ENCODE measurements at places on chromosomes 2 and 18.

- no peak for DNase-seq
These were observed 15.7 kb upstream of the ACVR2A start for GRCh38 chr2:147829106-147829505.

- no peak for DNase-seq
These were observed 399.8 kb upstream of the SLC8A1 start for GRCh38 chr2:40851661-40852060.

DNA sequence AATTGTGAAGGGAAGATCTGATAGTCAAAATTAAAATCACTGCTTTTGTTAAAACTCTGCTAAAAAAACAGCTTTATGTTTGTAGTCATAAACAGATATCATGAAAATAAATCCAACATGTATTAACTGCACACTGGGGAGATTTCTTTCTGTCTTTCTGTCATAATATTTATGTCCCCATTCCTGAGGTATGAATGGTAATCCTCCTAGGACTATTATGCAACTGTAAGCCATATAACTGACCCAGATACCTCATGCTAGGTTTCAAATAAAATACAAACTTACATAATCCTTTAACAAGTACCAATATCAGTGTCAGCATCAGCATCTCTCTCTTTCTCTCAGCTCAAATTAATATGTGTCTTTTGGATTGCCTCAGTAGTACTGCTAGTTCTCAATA lies 18.2 kb downstream of the IFIH1 start:
- DNase-seq: no peak

DNA sequence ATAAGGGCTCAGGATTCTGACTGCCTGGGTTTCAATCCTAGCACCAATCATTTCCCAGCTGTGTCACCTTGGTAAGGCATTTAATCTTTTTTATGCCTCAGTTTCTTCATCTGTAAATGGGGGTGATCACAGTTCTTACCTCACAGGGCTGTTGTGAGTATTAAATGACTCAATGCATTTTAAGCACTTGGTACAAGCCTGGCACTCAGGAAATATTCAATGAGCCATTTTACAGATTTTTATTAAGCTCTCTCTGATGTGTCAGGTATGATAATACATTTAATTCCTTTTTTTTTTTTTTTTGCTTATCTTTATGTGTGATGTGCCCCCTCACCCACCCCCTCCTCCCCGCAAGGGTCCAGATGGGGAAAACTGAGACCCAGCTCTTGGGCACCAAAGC lies 12.0 kb downstream of the SPEG start:
- no peak for DNase-seq

GRCh38 chr2:205731583-205731981 lies 49.3 kb downstream of the NRP2 start:
- no peak for DNase-seq

DNA sequence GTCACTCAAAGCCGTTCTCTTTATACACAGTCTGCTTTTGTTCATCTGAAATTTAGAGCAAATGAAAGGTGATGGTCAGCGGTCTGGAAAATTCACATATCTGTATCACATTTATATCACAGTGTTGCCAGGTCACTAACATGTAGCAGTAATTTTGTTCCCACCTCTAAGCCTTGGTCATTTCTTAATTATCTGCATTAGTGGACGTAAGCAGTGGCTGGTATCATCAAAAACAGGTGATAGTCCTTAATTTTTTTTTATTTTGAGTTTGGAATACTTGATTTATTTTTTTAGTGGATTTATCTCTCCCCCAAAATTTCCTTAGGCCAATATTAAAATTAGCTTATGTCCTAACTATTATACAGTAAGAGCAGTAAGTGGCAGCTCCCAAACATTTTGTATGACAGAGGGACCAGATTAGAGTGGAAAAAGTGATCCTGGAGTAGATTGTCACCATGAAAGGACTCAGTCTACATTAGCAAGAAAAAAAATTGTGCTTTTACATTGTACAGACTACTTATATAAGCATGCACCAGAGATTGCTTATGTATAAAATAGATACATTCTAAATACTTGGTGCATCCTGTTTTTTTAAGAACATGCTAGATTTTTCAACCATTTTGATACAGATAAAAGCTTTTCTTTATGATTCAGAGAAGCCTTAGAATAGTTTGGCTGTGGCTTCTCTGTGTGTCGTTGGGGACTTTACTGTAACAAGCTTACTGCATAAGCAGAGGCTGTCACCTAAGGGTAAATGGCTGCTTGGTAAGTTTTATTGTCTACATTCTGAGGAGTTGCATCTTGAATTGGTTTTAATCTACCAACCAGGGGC lies 65.0 kb downstream of the MAPRE2 start:
- no peak for DNase-seq

- no peak for DNase-seq
These were observed 164.0 kb upstream of the ZEB2 start for GRCh38 chr2:144683966-144684365.

- no peak for DNase-seq
These were observed 50.9 kb downstream of the MARCO start for GRCh38 chr2:118992740-118993391.

DNA sequence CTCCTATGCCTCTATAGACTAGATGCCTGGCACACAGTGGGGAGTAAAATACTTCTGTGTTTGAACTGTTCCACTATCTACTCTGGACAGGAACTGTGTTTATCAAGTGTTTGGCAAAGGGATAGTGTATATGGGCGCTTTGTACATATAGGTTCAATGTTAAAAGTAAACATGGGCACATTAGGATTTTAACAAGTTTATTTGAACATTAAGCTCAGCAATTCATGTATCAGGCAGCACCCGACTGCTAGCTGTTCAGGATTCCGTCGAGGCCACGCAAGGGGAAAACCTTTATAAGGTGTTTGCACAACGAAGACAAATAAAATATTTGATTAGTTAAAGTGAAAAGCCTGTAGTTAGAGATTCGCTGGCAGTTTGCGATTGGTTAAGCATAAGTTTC lies 43.4 kb upstream of the ROCK2 start:
- DNase-seq: no peak

- no peak for DNase-seq
These were observed 29.6 kb downstream of the ARHGAP25 start for GRCh38 chr2:68764041-68764805.

DNA sequence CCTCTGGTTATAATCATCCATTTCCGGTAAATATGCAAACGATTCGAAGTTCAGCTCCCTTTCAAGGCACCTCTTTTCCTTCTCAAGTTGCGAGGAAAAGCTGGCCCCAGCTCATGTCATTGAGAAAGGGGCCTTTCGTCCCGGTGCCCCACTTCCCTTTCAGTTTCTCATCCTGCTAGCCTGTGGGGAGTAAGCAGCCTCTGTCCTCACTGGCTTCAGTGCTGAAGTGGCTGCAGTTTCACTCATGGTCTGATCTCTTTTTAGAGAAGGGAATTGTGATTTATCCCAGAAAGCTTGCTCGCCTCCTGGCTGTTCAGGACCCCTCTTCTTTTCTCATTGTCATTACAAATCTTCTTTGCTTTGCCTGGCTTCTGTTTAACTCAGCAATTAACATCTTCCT lies 207.5 kb downstream of the NR4A2 start:
- DNase-seq: no peak

GRCh38 chr2:86443631-86444350 lies 2.6 kb downstream of the KDM3A start:
- no peak for DNase-seq

DNA sequence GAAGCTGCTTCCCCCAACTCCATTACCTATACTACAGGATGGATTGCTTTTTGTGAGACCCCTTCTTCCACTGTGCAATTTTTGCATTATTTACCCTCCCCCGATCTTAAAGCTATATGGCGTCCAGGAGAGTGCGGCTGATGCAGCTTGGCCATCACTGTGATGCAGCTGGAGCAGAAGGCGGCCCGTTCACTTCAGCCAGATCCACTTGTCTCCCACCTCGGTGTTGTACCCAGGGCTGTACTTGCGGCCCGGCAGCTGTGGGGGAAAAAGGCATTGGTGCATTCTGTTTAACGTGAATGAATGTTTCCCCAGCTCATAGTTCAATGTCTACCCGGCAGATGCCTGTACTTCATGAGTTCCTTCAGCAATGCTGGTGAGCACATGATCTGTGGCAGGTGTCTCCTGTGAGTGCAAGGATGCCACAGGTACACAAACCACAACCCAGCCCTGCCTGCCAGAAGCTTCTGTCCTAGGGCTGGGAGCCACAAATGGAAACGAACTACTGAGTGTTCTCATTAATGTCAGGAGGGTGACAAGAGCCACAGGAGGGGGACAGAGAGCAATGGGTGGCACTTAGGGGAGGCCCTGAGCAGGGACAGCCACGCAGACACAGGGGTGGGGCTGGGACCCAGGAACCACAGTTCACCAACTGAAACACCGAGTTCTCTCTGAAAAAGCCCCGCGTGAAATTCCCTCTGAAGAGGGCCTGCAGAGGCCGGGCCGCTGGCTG lies 64.0 kb downstream of the NDUFA10 start:
- no peak for DNase-seq

DNA sequence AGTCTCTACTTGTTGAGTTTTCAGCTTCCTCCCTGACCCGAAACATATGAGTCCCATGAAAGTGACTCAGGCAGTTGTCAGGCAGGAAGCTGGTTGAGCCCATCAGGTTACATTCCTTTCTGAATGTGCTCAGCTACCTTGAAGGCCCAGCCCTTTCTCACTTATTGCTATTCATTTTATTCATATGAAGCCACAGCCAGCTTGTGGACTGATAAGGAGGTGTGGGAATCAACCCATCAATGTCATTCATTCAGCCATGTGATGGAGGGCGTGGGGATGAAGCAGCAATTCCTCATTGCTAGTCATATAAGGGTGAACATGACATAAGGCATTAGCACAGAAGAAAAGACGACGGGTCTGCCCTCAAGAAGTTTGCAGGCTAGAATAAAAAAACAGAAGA lies 5.3 kb upstream of the VPS4B start:
- no peak for DNase-seq

DNA sequence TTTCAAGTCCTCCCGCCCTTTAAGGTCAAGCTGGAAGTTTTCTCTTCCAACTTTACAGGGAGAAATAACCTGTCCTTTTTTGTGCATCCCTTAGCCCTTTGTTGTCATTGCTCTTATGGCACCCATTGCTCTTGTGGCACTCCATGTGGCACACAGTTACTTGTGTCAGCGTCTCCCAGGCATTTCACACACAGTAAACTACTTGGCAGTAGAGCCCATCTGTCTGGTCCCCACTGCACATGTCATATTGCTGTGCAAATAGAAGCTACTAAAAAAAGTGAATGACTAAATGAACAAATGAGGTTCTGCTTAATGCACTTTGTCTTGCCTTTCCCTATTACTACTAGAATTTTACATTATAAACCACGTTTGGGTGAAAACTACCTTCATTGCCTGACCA lies 149.3 kb downstream of the EML6 start:
- DNase-seq: no peak

- DNase-seq: peak; percentile 28
These were observed 97.6 kb downstream of the WDR7 start for GRCh38 chr18:56748698-56749268.

GRCh38 chr2:121019071-121019470 lies 265.9 kb downstream of the TFCP2L1 start:
- no peak for DNase-seq

DNA sequence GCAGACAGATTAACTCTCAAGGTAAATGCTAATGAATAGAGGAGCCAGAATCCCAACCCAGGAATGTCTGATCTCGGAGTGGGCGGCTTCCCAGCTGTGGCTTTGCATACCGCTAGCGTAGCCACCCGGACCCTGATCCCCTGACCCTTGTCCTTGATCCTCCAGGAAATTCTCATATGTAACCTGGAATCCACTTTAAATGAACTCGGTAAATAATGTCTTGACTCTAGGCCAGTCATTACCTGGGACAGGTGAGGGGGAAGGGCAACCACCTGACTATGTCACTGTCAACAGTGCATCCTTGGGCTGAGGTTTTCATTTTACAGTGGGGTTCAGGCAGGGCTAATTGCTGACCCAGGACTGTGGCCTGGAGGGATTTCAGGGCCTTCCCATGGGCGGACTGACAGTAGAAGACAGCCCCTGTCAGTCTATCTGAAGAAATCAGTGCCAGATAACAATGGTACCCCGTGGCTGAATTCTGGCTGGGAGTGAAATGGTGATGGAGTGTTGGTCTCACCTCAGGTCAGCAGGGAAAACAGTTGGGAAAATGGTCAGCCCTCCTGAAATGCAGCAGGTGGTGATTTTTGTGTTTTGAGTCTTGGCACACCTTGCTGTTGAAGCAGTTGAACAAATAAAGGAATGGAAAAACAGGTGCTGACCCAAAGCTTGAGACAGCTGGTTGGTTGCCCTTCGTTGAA lies 9.6 kb downstream of the ACKR3 start:
- no peak for DNase-seq

DNA sequence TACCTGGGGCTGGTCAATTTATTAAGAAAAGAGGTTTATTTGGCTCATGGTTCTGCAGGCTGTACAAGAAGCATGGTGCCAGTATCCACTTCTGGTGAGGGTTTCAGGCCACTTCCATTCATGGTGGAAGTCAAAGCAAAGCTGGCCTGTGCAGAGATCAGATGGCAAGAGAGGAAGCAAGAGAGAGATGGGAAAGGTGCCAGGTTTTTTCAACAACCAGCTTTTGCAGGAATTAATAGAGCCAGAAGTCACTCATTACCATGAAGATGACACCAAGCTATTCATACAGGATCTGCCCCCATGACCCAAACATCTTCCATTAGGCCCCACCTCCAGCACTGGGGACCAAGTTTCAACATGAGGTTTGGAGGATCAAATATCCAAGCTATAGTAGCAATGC lies 56.8 kb upstream of the ST3GAL5 start:
- no peak for DNase-seq

GRCh38 chr2:197873293-197873701 lies 68.9 kb downstream of the PLCL1 start:
- DNase-seq: no peak

- no peak for DNase-seq
These were observed 81.8 kb downstream of the SCN9A start for GRCh38 chr2:166293984-166294383.

DNA sequence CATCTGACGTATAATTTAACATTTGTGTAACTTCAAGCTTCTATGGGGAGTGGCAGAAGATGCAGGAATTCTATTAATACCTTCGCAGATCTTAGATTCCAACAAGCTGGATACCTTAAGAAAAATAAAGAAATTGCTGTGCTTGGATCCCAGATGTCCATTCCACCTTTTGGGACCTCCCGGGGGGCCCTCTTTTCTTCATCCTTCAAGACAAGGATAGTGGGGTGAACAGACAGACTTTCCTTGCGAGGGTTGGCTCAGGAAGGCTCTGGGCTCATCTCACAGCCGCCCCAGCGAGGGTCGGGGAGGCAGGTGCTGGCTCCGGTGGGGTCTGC lies 509 bp upstream of the RNF144A start:
- no peak for DNase-seq

GRCh38 chr2:98907966-98908905 lies 27.8 kb downstream of the CRACDL start:
- DNase-seq: no peak

GRCh38 chr18:346600-346999 lies 78.8 kb upstream of the THOC1 start:
- DNase-seq: no peak

- no peak for DNase-seq
These were observed 32.8 kb downstream of the PKP4 start for GRCh38 chr2:158489366-158490112.

- no peak for DNase-seq
These were observed 302.1 kb downstream of the ARHGAP15 start for GRCh38 chr2:143431316-143431715.

GRCh38 chr2:72843301-72843700 lies 17.5 kb upstream of the EXOC6B start:
- DNase-seq: no peak

GRCh38 chr2:171086352-171087290 lies 74.1 kb downstream of the TLK1 start:
- no peak for DNase-seq

Data from NCI-H2081 treated with DMSO at 0.1 percent for 48 hours (cell line).